ENCODE measurements at places on chromosomes 12 and 14. TPM values are rescaled to one million over a fixed set of nuclear protein-coding genes. Genes with fewer than 3 reads are reported as not detected.

The SLC5A8 gene
- not detected for total RNA-seq

DNA sequence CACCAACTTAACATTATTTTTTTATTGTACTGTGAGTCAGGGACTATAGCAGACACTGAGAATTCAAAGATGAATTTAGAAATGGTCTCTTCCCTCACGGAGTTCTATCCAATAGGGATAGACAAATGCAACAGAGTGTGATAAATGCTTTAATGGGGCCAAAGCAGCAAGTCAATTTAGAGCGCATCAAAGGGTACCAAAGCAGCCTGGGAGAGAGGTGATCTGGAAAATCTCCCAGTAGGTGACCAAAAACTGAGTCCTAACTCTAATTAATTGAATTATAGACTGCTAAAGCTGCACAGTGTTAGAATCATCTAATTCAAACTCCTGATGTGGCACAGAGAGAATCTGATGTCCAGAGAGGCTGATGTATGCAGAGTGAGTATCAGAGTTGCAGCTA, 2.6 kb downstream of the LIN7A start:
- no peak overlapping the region for H3K27ac ChIP-seq
- peaks cover 5% of the 10 kb centered on the region for H3K36me3 ChIP-seq
- no peak overlapping the region for H3K4me3 ChIP-seq
- DNase-seq = no peak
- peaks cover 30% of the 10 kb centered on the region for H3K27me3 ChIP-seq

GRCh38 chr12:55681142-55682077, 26.3 kb downstream of the ITGA7 start:
- no peak for DNase-seq
- H3K27me3 ChIP-seq = peaks cover 49% of the 10 kb centered on the region
- no peak overlapping the region for H3K27ac ChIP-seq

The FZD10 gene
- not detected for total RNA-seq

The CLEC12A gene
- not detected for total RNA-seq

The GLIPR1 gene
- total RNA-seq = 10.0 TPM

The IAPP gene
- not detected for total RNA-seq

DNA sequence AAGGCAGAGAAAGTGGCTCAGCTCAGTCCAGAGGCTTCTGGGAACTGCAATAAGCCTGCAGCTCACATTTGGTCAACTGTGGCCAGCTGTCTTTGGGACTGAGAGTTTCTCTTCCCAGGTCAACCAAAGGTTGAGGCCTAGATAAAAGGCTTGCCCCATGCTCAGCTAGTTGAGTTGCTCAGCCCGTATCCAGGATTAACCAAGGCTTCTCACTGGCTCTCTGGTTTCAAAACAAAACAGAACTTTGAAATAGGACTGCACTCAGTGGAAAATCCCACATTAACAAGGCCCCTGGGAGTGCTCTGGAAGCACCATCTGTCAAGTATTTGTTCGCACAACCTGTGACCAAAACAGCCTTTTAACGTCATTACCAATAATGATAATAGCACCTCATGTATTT, 40.3 kb upstream of the NUAK1 start:
- H3K27me3 ChIP-seq = no peaks in the 10 kb centered on the region
- H3K4me3 ChIP-seq = no peak overlapping the region
- H3K4me1 ChIP-seq = no peaks in the 10 kb centered on the region
- no peaks in the 10 kb centered on the region for H3K36me3 ChIP-seq
- H3K27ac ChIP-seq = no peak overlapping the region

DNA sequence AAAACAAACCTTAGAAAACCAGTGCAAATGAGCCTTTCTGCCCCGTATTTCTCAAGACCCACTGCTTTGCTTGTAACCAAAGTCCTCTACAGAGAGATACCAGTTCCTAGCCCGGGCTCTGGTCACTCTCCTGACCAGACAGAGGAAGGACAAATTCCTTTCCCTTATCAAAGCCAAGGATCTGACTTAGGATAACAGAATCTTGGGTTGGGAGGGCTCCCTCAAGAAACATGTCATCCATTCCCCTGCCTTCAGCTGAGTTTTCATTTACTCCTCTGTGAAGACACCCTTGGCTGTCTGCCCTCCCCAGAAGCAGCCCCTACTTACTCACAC, 116.0 kb upstream of the PARP11 start:
- peaks cover 3% of the 10 kb centered on the region for H3K36me3 ChIP-seq
- H3K4me3 ChIP-seq = peak overlapping the region; percentile 72
- DNase-seq = no peak
- H3K4me1 ChIP-seq = peaks cover 37% of the 10 kb centered on the region
- H3K27ac ChIP-seq = peak overlapping the region; percentile 66

DNA sequence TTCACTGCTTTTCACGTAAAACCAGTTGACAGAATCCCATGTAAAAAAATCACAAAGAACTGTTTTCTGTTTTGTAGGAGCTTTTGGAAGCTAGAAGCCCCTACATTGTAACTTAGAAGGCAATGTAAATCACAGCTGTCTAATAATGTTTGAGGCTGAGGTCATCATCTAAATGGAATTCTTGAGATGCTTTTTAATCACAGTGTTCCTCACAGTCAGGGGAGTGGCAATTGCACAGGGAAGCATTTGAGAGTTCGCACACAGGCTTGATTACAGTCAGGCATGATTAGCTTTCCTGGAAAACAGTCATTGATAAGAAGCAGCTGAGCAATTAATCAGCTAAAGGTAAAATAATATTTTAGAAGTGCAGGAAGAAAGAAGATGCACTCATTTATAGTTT, 2.9 kb downstream of the SLC17A8 start:
- peaks cover 26% of the 10 kb centered on the region for H3K27me3 ChIP-seq
- no peak overlapping the region for H3K27ac ChIP-seq
- H3K36me3 ChIP-seq = no peaks in the 10 kb centered on the region
- H3K4me1 ChIP-seq = no peaks in the 10 kb centered on the region
- H3K4me3 ChIP-seq = no peak overlapping the region

DNA sequence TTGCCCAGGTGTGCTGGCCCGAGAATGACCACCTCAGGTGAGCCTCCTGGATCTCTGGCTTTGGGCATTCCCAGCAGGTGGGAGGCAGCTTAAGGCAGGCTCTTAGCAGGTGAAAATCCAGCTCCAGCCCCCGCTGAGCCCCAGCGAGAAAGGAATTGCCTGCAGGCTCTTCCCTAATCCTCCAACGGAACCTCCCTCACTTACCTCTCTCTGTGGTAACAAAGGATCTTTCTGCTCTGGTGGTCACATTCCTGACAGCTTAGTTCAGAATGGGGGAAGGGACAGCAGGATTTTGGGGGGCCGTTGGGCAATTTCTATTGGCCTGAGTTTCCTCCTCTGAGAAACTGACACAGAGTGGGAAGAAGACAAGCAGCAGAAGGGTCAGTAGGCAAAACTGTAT, 116.0 kb upstream of the LHX5 start:
- H3K27me3 ChIP-seq = peaks cover 32% of the 10 kb centered on the region
- no peak overlapping the region for H3K27ac ChIP-seq
- H3K4me1 ChIP-seq = no peaks in the 10 kb centered on the region
- DNase-seq = no peak
- H3K36me3 ChIP-seq = no peaks in the 10 kb centered on the region
- H3K4me3 ChIP-seq = no peak overlapping the region

DNA sequence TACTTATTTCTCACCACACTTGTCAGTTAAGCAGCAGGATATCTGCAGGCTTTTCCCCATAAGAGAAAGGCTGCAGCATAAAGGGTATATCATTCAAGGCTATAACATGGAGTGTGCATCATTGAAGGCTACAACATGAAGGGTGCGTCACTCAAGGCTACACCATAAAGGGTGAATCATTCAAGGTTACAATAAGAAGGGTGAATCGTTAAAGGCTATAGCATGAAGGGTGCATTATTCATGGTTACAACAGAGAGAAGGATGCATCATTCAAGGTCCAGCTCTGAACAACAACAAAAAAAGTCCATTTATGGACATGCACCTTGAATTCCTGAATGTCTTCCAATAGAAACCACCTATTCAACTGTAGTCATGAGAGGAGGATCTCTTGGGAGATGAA, 32.8 kb upstream of the LUM start:
- H3K4me1 ChIP-seq = no peaks in the 10 kb centered on the region
- H3K36me3 ChIP-seq = no peaks in the 10 kb centered on the region
- no peak for DNase-seq

The ATG2B gene
- total RNA-seq = 28.3 TPM

DNA sequence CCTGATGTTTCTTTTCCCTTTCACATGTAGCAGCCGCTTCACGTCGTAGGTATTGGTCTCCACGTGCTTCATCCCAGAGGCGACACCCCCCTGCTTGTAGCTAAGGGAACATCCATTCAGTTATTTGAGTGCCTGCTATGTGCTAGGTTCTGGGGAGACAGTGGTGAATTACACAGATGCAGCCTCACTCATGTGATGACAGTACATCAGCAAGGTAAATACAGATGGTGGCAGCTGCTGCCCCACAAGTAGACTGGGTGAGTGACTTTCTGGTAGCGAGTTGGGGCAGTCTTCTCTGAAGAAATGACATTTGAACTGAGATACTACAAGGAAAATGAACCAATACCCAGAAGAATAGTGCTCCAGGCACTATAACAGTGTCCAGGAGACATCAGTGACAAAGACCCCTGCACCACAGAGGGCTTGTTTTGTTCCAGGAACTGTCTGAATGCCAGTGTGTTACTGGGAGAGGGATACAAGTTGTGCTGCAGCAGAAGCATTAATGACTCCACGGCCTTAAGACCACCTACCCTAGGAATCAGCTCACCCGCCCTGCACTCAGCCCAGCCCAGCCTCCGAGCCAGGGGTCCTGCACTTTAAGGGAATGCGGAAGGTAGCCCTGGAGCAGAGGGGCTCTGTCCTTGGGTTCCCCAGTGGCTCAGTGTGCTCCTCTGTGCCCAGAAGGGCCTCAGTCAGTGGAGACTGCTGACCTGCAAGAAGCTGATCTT, 7.3 kb downstream of the AVIL start:
- DNase-seq = no peak
- H3K4me1 ChIP-seq = no peaks in the 10 kb centered on the region
- no peaks in the 10 kb centered on the region for H3K36me3 ChIP-seq
- H3K27ac ChIP-seq = no peak overlapping the region

GRCh38 chr14:104274806-104275205, 136.4 kb downstream of the KIF26A start:
- no peaks in the 10 kb centered on the region for H3K27me3 ChIP-seq
- no peaks in the 10 kb centered on the region for H3K4me1 ChIP-seq
- H3K36me3 ChIP-seq = no peaks in the 10 kb centered on the region

GRCh38 chr14:104267895-104268294, 129.5 kb downstream of the KIF26A start:
- no peak overlapping the region for H3K27ac ChIP-seq
- H3K36me3 ChIP-seq = no peaks in the 10 kb centered on the region
- H3K4me3 ChIP-seq = no peak overlapping the region
- no peak for DNase-seq

GRCh38 chr12:98990648-98991047, 345.6 kb downstream of the APAF1 start:
- no peak overlapping the region for H3K4me3 ChIP-seq
- H3K4me1 ChIP-seq = no peaks in the 10 kb centered on the region
- DNase-seq = no peak
- no peaks in the 10 kb centered on the region for H3K27me3 ChIP-seq
- no peak overlapping the region for H3K27ac ChIP-seq
- H3K36me3 ChIP-seq = no peaks in the 10 kb centered on the region

DNA sequence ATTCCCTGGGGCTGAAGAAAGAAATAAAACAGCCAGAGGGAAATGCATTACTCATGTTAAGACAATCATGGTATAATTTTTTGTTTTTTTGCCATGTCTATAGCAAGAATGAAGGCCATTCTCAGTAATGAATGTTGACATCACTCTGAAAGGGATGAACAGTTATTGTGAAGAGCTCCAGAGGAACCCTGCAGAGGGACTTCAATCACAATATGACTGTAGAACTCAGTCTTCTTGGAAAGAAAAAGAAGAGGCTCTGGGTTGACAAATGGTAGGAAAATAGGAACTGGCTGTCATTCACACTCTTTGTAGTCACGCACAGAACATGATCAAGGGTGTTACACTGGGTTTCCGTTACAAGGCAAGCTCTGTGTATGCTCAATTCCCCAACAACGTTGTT, 73.8 kb upstream of the DACT1 start:
- peaks cover 3% of the 10 kb centered on the region for H3K4me1 ChIP-seq
- no peak for DNase-seq
- no peaks in the 10 kb centered on the region for H3K36me3 ChIP-seq
- H3K27ac ChIP-seq = no peak overlapping the region
- no peak overlapping the region for H3K4me3 ChIP-seq

The RDH16 gene
- 2.1 TPM for total RNA-seq

GRCh38 chr14:83478741-83479140, 1945.1 kb upstream of the SEL1L start:
- no peaks in the 10 kb centered on the region for H3K36me3 ChIP-seq
- no peaks in the 10 kb centered on the region for H3K4me1 ChIP-seq
- no peak overlapping the region for H3K27ac ChIP-seq
- H3K4me3 ChIP-seq = no peak overlapping the region
- no peak for DNase-seq

DNA sequence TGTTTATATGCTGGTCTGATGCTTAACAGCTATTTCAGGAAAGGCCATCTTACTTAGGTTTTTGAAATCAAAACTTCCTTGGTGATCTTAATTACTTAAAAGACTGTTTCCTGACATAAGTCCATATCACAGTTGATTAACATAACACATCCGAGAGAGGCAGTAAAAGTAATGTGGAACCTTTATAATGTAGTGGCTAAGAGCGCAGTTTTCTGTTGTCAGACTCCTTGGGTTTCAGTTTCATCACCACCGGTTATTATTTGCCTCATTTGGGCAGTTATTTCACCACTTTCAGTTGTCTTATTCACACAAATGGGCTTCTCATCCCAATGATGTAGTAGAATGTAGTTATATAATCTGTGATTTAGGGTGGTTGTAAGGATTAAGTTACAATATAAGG, 30.9 kb downstream of the TBC1D15 start:
- no peak for DNase-seq
- H3K36me3 ChIP-seq = no peaks in the 10 kb centered on the region
- H3K27me3 ChIP-seq = no peaks in the 10 kb centered on the region
- peaks cover 39% of the 10 kb centered on the region for H3K4me1 ChIP-seq
- H3K27ac ChIP-seq = peak overlapping the region; percentile 9

The FAM90A1 gene
- 0.67 TPM for total RNA-seq

The KRT6C gene
- total RNA-seq = not detected

GRCh38 chr12:109606320-109607028, 32.9 kb downstream of the MVK start:
- H3K4me1 ChIP-seq = no peaks in the 10 kb centered on the region
- no peak overlapping the region for H3K4me3 ChIP-seq
- no peak overlapping the region for H3K27ac ChIP-seq
- H3K27me3 ChIP-seq = peaks cover 17% of the 10 kb centered on the region
- no peak for DNase-seq

DNA sequence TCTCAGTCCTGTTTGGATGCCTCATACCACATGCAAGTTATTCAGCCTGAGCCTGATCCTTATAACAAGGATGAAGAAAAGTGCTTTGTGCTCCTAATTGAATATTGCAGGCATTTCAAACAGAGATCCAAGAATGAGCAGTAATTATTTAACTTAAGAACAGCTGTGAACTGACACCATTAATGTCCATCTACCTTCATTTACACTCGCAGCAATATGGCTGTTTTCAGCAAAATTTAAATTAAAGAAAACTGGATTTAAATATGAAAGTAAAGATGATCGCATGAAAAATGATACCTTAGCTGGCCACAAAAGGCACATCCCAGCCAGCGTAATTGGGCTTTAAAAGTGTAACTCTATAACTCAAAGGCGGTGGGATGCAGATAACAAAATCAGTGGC, 466.3 kb downstream of the GALC start:
- DNase-seq = no peak
- H3K4me3 ChIP-seq = no peak overlapping the region
- no peaks in the 10 kb centered on the region for H3K27me3 ChIP-seq
- H3K4me1 ChIP-seq = no peaks in the 10 kb centered on the region

Data from activated T-cell treated with anti-CD3 and anti-CD28 coated beads, Interleukin-2, amount 50 U/mL, for 72 hours (primary cell).